ENCODE measurements at places on chromosomes 5 and 9. TPM values are rescaled to one million over a fixed set of nuclear protein-coding genes. Genes with fewer than 3 reads are reported as not detected.

Gene MOB3B
- not detected for total RNA-seq

Gene CTSV
- total RNA-seq: 1.6 TPM

Gene NRG2
- total RNA-seq: under 0.01 TPM

Gene GMCL2
- not detected for total RNA-seq

Gene PCSK5
- 30.5 TPM for total RNA-seq

Gene HRCT1
- total RNA-seq: 0.76 TPM

Gene ADAMTS13
- total RNA-seq: 1.1 TPM

Gene RASGEF1C
- not detected for total RNA-seq

Gene CDC20B
- under 0.01 TPM for total RNA-seq

Gene ANXA1
- 684 TPM for total RNA-seq

Gene HSPA5
- total RNA-seq: 191 TPM

Gene RAI14
- total RNA-seq: 115 TPM

Gene ZNF608
- 12.2 TPM for total RNA-seq

Gene GPR151
- total RNA-seq: not detected

Gene TAF1L
- total RNA-seq: not detected

Measured in epithelial cell of umbilical artery (primary cell).